ELR (cell line): ENCODE measurements at places on chromosomes 2 and 18.
A peak's percentile ranks its signal among the peaks of the same experiment; 100 is the strongest.

GRCh38 chr2:30979822-30980245 lies 158.4 kb downstream of the GALNT14 start:
- DNase-seq = peak; percentile 66

- DNase-seq = no peak
Observed at GRCh38 chr2:108634011-108634410, 85.3 kb upstream of the RANBP2 start.

DNA sequence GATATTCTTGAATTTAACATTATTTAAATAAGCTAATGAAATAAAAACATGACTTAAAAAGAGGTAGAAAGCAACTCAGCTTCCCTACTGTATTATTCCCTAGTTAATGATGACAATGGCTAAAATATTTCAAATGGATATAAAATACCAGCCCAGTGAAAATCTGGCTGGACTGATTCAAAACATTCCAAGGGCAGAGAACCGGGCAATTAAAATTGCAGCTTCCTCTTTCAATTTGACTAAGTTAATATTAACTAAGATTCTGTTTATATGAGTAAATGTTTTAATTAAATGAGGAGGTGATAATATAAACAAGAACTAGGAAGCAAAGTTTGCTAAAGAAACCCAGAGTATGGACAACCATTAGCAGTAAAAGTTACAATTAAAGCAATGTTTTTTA lies 65.6 kb downstream of the RAPH1 start:
- DNase-seq = no peak

DNA sequence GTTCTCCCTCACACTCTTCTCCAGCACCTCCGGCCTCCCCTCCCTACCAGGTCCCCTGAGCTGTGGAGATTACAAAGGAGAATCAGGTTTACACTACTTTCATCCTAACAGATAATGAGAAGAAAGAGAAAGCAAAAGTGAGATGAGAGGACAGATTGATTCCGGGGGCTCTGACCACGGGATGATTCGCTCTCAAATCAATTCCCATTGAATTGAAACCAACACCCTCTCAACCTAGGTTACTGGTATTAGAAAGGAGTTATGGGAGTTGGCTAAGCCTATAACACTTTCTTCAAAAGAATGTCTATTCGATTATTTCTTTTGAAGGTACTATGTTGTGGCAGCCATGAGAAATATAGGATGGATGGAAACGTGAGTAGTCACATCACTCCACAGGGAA lies 386.2 kb upstream of the TNP1 start:
- DNase-seq = no peak

DNA sequence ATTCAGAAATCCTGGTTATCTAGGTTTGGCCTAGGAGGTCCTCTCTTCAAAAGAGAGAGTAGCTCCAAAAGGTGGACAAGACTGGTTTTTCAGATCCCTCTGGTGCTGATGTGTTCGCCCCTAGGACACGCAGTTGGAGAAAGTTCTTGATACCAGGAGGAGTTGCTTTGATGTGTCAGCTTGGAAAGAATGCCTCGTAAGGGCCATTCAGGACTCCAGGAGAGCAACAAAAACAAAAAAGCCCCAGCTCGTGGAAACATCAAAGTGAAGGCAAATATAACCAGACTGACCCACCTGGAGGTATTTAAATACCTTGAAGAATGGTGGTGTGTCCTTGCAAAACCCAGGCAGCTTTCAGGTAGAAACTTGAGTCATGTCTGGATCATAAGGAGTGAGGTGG lies 12.5 kb upstream of the LBH start:
- no peak for DNase-seq

DNA sequence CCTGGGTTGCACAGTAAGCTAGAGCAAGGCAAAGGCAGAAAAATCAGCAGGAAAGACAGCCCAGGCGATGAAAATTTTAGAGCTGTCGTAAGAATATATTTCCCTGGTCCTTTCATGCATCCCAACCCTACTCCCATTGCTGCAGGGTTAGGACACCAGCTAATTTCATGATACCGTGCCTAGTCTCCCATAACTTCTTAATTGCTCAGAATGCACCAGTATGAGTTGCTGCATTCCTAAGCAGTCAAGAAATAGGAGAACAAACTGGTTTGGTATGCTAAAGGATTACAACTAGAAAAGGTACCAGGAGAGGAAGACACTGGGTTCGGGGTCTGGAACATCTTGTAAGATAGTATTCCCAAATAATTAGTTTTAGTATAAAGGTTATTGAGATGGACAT lies 269.4 kb upstream of the NRXN1 start:
- DNase-seq = no peak

- DNase-seq = no peak
Observed at GRCh38 chr2:177053716-177054115, 158.9 kb upstream of the HNRNPA3 start.

GRCh38 chr2:130353291-130354138 lies 2.3 kb upstream of the PTPN18 start:
- DNase-seq = no peak

DNA sequence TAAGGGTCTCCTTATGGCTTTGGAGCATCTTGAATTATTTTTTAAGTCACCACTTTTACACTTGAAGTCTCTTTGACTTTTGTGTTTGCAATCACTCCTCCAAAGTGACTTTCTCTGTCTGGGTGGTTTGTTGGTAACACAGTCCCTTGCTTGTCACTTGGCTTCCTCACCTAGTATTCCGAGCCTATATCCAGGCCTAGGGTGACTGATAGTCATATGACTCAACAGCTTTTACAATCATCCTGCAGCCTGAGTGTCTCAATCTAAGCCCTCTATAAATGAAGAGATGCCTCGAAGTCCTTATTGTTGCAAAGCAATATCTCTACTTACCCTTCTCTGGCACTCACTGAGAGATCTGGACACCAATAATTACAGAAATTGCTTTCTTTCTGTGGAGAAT lies 53.9 kb upstream of the SETBP1 start:
- peak; percentile 11 for DNase-seq

GRCh38 chr18:73119574-73119973 lies 251.8 kb upstream of the NETO1 start:
- no peak for DNase-seq

DNA sequence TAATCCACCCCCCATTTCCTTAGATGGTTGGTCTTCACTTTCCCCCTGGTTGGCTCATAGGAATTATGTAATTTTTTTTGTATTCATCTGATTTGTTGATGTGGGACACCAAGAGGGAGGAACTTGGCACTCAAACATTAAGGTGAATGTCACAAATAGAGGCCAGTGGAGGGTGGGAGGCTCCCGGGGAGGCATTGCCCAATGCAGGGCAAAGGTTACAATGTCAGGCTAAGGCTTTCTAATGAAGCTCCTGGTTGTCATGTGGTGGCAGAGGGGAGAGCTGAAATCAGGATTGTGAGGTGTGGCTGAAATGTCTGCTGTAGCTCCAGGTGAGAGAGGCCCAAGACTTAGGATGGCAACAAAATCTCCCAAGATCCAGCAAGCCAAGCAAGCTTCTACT lies 42.7 kb downstream of the MPHOSPH10 start:
- DNase-seq = no peak

DNA sequence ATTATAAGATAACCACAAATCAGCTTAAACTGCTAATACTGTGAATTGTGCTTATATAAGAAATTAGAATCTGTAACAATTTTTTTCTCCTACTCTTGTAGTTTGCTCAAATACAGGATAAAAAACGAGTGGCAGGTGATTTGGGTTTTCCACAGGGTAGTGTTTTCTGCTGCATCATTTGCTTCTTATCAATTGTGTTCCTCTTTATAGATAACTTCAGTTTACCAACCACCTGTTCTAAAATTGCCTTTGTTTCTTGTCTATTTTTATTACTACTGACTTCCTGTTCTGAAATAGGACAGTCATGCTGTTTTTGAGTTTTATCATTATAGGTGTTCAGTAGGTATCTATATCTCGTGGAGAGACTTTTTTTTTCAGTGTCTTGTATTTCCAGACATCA lies 56.9 kb downstream of the MFSD6 start:
- DNase-seq = no peak

DNA sequence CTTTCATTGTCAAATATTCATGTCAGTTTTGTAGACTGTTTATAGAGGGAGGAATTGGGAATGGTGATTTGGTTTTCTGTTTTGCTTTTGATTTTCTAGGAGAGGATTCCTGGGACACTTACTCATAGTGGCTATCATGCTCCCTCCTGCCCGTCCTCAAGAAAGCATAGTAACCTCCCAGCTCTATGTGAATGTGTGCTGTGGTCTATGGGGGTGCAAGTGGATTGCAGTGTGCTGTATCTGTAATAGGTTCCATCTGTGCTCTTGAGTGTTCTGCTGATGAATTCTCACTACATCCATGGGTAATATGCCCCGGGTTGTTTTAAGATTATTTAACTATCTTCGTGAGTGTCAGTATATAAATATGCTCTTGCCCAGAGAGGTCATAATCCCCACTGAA lies 811.3 kb downstream of the CNTNAP5 start:
- DNase-seq = peak; percentile 12

DNA sequence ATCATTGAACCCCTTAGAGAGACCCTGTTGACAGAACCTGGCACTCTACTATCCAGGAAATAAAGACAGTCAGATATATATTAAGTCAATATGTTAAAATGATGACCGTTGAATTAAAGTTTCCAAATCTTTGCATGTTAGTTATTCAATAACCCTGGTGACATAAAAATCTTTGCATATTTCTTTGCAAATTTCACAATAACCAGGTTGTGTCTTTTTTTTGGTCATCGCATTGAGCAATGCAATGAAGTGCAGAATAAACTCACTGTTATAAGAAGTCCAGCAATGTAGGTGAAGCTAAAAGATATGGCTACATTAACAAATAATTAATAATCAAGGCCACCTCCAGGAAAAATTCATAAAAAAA lies 596.9 kb downstream of the NYAP2 start:
- DNase-seq = no peak

DNA sequence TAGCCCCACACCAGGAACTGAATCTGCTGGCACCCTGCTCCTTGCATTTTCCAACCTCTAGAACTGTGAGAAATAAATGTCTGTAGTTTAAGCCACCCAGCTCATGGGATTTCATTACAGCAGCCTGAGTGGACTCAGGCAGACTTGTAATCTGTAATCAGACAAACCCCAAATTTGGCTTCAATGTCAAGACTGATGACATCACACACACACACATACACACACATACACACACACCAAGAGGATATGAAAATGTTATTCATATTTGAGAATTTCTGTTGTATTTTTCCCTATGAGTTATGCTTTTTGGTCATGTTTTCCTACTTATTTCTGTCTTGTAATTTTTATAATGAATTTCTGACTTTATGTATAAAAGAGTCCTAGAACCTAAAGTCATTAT lies 83.8 kb upstream of the GLI2 start:
- no peak for DNase-seq

DNA sequence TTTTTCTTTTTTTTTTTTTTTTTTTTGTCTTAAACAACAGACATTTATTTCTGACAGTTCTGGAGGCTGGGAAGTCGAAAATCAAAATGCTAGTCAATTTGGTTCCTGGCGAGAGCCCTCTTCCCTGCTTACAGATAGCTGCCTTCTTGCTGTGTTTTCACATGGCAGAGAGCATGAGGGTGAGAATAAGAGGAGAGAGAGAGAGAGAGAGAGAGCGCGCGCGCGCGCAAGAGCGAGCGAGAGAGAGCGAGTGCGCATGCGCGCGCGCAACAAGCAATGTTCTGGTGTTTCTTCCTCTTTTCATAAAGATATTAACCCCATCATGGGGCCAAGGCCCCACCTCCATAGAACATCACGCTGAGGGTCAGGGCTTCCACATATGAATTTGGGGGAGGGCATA lies 20.9 kb downstream of the MTCL1 start:
- DNase-seq = no peak

GRCh38 chr2:215931256-215931903 lies 82.0 kb downstream of the MREG start:
- DNase-seq = peak; percentile 79

GRCh38 chr2:202090530-202090929 lies 17.5 kb downstream of the KIAA2012 start:
- no peak for DNase-seq

GRCh38 chr2:52429740-52430139 lies 1337.9 kb upstream of the CHAC2 start:
- DNase-seq = no peak

- DNase-seq = no peak
Observed at GRCh38 chr2:236158969-236159777, 9.0 kb downstream of the GBX2 start.

- no peak for DNase-seq
Observed at GRCh38 chr18:64258111-64258650, 109.3 kb upstream of the LINC00305 start.

DNA sequence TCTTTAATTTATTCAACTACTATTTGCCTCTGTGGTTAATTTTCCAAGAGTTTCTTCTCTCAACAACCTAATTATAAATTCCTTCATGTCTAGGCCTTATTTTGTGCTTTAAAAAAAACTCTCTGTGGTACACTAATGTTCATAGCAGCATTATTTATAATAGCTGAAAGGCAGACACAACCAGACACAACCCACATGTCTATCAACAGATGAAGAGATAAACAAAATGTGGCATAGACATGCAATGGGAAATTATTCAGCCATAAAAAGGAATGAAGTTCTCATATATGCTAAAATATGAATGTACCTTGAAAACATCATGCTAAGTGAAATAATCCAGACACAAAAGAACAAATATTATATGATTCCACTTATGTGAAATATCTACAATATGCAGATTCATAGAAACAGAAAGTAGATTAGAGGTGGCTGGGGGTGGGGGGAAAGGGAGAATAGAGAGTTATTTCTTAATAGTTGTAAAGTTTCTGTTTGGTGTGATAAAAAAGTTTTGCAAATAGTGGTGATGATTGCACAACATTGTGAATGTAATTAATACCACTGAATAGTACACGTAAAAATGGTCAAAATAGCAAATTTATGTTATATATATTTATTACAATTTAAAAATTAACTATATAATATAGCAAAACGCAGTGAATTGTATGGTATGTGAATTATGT lies 28.1 kb upstream of the RASGRP3 start:
- DNase-seq = no peak

DNA sequence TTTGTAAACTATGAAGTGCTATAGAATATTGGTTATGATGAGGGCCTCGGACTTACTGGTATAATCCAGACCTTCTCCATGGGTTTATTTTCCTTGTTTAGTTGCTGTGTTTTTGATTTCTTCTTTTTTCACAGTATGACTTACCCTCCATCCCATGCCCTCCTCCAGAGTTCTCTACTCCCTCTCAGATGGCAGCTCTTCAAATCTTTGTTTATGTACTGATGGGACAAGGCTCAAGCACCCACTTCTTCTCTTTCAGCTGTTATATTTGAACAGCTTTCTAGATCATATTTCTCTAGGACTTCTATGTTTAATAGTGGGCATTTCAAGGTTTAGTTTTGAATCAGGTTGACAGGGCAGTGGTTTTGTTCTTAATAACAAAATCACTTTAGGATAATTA lies 43.9 kb downstream of the CLIP4 start:
- no peak for DNase-seq

- DNase-seq = no peak
Observed at GRCh38 chr2:40546439-40547191, 94.7 kb upstream of the SLC8A1 start.

DNA sequence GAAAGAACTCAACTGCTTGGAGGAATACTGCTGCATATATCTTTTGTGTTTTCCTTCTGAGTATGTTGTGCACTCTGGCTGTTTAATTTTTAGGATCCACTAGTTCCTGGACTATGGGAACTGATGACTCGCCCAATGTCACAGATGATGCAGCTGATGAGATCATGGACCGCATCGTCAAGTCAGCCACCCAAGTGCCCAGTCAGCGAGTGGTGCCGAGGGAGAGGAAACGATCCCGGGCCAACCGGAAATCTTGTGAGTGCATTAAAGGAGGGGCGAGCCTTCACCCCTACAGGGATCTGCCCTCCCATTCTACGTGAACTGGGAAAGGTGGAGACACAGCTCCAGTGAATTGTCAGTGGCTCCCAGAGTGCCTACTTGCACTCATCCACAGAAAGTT lies 59.6 kb downstream of the TPGS2 start:
- peak; percentile 87 for DNase-seq

GRCh38 chr2:101623031-101623521 lies 74.4 kb upstream of the MAP4K4 start:
- DNase-seq = no peak
